ENCODE measurements at places on chromosomes 1 and 21.

DNA sequence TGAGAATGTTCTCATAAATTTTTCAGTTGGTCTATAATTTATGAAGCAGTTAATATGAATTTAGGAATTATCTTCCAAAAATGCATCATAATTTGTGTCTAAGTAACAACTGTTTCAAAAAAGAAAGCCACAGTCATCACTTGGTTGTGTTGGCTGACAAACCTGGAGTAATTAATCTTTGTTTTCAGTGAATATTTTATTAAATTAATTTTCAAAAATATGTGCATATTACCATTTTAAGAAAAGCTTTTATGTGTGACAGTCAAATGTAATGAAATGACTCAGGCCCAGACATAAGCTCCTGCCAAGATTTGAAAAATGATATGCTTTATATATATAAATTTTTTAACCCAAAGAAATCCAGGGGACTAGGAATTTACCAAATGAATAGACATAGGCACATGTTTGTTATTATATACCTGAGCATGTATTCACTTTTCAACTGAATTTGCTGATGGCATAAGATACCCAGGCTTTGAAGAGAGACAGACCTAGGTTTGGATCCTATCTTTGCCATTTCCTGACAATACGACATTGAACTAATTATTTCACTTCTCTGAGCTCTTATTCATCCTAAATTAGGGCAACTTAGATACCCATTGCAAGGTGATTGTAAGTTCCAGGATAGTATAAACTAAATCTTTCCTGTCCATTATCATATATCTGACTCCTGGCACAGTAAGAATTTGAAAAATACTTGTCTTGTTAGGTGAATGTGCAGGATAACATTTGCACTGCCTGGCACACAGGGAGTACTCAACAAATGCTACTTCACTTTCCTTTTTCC, 729.5 kb upstream of the ADGRL2 start:
- DNase-seq, result no peak

DNA sequence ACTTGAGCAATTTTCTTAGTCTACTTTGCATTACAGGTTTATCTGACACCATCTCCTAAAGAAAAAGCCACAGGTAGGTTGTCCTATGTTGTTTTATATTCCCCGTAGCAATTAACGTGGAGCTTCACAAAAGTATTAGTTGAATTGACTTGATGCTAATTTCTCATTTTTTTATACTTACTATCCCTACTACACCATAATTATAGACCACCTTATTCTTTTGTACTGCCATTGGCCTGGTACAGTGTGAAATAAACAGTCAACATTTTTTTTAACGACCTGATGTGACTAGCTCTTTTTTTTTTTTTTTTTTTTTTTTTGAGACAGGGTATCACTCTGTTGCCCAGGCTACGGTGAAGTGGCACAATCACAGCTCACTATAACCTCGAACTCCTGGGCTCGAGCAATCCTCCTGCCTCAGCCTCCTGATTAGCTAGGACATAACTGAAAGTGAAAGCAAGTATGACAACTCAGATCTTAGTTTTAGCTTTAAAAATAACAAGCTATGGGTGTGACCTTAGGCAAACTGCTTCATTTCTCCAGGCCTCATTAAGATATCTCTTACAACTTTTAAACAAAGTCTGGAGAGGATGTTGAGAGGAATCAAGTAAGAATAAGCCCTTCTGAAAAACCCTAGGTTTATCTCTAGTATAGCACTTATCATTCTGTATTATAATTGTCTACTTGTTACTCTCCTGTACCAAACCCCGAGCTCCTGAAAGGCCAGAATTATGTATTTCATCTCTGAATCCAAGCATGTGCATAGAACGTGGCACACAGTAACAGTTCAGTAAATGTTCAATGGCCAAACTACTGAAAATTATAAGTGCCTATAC, 49.5 kb downstream of the LUZP1 start:
- no peak for DNase-seq

DNA sequence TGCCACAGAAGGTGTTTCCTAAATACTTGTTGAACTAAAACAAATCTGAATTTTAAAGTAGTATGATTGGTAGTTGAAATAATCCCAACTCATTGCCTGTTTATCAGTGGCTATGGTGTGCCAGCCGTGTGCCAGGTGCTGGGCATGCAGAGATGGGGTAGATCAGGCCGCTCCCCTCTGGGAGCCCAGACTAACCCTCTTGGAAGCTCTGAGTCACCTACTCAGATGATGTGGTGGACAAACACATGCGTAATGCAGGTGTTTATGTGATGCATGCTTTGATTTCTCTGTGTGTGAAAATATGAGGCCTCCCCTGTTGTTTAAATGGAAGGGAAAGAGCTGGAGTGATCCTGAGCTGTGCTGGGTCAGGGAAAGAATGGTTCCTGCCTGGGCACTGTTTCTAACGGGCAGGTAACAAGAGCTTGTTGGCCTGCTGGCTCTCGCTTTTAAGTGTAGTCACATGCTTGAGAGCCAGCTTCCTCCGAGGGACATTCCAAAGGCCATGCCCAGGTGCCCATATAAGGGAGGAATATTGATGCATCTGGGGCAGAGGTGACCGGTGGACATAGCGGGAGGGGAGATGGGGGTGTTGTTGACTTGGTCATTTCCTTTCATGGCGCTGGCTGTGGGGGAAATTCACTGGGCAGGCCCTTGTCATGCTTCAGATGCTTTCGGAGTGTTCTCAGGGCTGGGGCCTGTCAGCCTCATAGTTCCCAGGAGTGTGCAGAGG, 10.2 kb downstream of the MFN2 start:
- DNase-seq, result no peak

DNA sequence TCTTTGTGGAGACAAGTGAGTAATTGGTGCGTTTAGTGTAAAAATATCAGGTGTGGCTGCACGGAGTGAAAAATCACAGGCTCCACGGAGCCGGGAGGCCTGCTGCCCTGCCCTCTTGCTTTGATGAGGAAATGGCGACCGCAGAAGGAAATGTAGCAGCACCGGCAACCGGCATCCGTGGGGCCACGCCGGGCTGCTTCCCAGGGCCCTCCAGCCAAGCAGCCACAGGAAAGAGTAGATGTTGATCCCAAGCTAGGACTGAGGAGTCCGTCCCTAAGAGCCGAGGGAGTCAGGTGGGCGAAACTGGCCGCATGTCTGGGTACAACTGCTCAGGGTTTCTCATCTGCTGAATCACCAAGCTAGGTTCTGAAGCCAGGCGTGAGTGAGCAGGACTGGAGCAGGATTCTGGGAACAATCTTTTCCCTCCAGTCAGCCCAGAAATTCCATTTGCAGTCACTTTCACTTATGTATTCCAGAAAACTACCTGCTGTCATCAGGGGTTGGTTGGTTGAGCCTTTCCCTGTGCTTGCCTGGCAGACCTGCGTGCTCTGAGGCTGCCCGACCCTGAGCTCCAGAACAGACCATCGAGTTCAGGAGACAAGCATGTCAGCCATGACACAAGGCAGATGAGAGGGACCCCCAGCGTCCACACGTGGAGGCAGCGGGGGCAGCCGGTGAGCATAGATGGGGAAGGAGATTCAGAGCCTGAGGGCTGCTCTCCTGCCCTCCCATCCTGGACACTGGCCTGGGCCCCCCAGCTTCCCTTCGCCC, 5.8 kb upstream of the ITGB2 start:
- no peak for DNase-seq

Measured in HS-5 (cell line).